ENCODE measurements at places on chromosomes 2 and 18.

DNA sequence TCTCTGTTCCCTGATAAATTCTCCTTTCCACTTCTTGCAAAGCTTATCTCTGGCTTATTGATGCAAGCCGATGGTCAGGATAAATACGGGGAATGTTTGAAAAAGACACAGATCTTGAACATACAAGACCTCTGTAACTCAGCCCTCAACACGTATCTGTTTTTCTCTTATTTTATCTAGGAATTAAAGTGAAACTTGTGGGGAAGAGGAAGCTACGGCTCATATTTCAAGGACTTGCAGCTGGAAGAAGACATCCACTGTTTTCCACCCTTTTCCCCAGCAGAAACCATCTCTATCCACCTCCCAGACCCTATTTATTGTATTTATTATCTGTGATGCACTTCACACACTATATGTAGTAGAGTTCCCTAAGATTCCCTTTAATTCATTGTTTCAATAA lies 98.4 kb upstream of the TANK start:
- no peak for DNase-seq

- no peak for DNase-seq
Measured at GRCh38 chr2:230781130-230781797, 68.6 kb downstream of the CAB39 start.

- no peak for DNase-seq
Measured at GRCh38 chr2:126852361-126852760, 46.3 kb upstream of the TEX51 start.

DNA sequence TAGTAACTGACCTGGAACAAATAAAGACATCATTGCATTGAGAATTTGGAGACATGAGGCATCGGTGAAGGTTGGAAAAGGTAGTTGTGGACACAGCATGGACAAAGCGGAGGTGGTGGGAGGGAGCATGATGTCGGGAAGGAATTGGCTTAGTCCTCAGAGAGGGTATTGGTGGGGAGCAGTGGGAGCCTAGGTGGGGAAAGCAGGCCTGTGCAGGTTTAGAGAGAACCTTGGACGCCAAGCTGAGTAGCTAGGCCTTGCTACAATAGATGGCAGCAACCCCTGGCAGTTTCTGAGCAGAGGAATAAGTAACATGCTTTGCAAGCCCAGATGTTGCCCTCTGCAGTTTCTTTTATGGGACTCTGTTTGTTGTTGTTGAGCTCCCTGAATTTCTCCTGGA lies 177.1 kb upstream of the LHCGR start:
- no peak for DNase-seq

- DNase-seq: no peak
Measured at GRCh38 chr18:3212657-3213056, 7.1 kb downstream of the MYOM1 start.

- DNase-seq: no peak
Measured at GRCh38 chr2:128714285-128714684, 395.6 kb upstream of the HS6ST1 start.

DNA sequence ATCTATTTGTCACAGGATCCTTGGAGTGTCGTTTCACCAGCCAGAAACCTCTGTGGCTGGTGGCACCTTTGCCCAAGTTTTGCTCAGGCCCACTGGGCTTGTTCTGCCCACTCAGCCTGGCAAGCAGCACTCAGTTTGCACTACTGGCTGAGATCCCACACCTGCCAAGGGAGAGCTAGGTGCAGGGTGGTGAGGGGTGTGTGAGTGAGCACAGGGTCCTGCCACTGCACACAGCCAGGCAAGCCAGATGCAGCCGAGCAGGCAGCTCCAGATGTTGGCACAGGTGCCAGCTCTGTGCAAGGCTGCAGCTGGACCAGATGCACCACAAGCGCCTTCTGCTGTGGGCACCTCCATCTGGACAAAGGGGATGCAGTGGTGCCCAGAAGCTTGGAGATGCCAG lies 281.7 kb upstream of the UBE2E3 start:
- no peak for DNase-seq

GRCh38 chr2:207933396-207934065 lies 91.8 kb downstream of the PLEKHM3 start:
- no peak for DNase-seq

- no peak for DNase-seq
Measured at GRCh38 chr2:134919341-134920210, 954 bp downstream of the CCNT2 start.

DNA sequence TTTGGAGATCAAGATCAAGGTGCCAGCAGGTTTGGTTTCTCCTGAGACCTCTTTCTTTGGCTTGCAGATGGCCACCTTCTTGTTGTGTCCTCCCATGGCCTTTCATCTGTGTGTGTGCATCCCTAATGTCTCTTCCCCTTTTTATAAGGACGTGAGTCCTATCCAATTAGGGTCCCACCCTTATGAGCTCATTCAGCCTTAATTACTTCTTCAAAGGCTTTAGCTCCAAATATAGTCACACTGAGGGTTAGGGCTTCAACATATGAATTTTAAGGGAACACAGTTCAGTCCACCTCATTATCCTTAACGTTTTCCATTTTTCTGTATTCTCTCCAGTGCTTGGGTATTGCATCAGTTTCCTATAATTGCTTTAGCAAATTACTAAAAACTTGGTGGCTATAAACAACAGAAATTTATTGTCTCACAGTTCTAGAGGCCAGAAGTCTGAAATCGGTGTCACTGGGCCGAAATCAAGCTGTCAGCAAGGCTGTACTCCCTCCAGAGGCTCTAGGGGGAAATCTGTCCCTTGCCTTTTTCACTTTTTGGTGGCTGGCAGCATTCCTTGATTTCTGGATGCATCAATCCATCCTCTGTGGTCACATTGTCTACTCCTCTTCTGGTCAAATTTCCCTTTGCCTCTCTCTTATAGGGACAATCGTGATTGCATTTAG lies 34.1 kb downstream of the CDC42EP3 start:
- no peak for DNase-seq

DNA sequence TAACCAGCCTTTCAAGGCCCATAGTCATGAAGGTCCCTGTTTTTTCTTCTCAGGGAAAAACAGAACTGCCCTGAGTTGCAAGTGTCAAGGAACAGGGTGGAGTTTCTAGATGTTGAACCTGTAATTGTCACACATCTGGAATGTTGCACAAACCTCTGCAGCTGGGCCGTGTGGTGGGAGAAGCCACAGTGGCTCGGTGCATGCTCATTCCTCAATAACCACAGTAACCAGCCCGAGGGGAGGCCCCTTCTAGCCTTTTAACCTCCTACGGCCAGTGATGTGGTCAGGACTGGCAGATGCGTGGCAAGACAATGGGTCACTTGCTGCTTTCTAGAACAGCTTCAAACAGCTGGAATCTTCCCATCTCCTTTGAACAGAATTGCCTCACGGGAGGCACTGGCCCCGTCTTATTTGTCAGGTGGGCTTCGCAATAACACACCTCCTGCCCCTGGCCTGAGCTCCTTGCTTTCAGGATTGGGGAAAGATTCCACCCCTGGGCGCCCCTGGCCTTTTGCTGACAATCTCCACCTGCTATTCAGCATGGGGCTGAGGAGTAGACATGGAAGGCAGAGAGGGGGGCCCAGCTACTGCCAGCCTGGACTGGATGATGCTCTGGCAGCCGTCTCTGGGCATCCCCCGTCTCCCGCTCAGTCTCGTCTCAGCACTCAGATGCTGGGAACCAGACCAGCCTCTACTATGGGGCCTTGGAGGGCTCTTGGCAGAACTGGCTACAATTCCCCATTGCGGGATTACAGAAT lies 102.9 kb downstream of the KLHL29 start:
- DNase-seq: no peak

GRCh38 chr18:508835-509234 lies 8.3 kb upstream of the COLEC12 start:
- DNase-seq: no peak

- DNase-seq: no peak
Measured at GRCh38 chr2:53455094-53455493, 312.5 kb upstream of the CHAC2 start.

DNA sequence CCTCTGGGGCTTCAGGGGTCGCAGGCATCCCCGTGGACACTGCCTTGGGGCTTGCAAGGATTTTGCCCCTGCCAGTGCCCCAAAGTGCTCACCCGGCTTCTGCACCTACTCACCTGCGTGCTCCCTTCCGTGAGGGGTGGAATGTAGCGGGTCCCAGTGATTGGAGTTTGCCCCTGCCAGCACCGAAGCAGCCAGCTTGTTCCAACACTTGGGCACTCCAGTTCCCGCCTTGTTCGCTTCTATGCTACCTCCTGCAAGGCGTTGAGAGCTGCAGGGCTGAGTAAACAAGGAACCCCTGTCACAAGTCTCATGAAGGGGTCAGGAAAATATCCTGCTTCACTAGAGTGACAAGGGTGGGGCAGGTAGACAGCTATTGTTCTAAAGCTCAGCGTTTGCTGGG lies 631.5 kb downstream of the EPHA4 start:
- DNase-seq: no peak

GRCh38 chr18:28256166-28256565 lies 79.2 kb upstream of the CDH2 start:
- DNase-seq: no peak

DNA sequence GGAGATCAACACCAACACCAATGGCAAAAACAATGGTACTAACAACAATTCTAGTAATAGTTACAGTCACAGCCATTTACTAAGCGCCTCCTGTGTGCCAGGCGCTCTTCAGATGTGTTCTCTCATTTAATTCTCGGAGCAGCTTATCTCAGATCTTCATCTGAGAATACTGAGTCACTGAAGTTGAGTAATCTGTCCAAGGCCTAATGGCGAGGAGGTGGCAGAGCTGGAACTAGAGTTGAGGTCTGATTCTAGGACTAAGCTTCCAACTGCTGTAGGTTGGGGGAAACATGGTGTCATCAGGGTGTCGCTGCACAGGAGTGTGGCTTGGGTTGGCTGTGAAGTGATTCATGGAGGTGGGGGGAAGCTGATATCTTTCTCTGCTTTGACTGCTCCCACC lies 156.1 kb downstream of the DYSF start:
- DNase-seq: no peak

- DNase-seq: no peak
Measured at GRCh38 chr2:2328848-2329247, 2.2 kb downstream of the MYT1L start.

Data from substantia nigra (tissue), 51 donors.